ENCODE measurements at places on chromosomes 7 and 10. TPM values are rescaled to one million over a fixed set of nuclear protein-coding genes. Genes with fewer than 3 reads are reported as not detected.

- no peak overlapping the region for H3K4me3 ChIP-seq
These were observed 81.0 kb downstream of the PPP1R3C start for GRCh38 chr10:91551856-91552255.

- no peak overlapping the region for H3K27ac ChIP-seq
- H3K4me1 ChIP-seq = no peaks in the 10 kb centered on the region
- no peaks in the 10 kb centered on the region for H3K27me3 ChIP-seq
- H3K36me3 ChIP-seq = no peaks in the 10 kb centered on the region
- no peak overlapping the region for H3K4me3 ChIP-seq
These were observed 118.1 kb downstream of the ZNF365 start for GRCh38 chr10:62492012-62492869.

DNA sequence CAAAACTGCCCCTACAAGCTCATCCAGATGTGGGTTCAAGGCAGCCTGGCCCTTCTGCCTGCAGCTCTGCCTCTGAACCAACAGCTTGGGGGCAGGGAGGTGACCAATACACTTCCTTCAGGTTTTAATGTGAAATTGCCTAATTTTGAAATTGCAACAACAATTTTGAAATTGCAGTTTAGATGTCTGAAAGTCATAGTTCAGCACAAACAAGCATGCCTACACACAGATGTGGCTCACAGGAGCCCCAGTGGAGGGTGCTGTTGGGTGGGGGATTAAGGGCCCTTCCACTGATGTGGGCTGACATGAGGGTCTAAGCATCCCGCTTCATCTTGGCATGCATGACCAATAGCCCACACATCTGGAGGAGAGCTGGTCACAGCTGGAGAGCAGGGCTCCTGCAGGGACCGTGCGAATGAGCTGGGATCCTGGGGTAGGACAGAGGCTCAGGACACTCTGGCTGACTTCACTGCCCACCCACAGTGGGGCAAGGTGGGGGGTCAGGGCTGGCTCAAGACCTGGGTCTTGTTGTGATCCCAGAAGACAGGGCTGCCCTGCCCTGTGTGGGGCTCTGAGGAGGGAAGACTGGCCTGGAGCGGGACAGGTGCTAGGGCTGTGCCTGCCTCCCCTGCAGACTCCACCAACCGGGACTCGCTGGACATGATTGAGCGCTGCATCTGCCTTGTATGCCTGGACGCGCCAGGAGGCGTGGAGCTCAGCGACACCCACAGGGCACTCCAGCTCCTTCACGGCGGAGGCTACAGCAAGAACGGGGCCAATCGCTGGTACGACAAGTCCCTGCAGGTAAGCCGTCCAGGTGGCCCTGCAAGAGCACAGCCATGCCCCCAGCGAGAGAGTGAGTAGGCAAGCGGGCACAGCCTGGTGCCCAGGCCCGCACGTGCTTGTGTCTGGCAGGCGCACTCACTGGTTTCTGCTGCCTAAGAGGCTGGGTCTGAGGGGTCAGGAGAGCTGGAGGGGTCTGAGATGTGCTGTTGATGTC lies 32.3 kb downstream of the CHAT start:
- no peaks in the 10 kb centered on the region for H3K27me3 ChIP-seq
- H3K27ac ChIP-seq = no peak overlapping the region
- H3K4me1 ChIP-seq = no peaks in the 10 kb centered on the region
- DNase-seq = peak; percentile 11
- H3K4me3 ChIP-seq = no peak overlapping the region

DNA sequence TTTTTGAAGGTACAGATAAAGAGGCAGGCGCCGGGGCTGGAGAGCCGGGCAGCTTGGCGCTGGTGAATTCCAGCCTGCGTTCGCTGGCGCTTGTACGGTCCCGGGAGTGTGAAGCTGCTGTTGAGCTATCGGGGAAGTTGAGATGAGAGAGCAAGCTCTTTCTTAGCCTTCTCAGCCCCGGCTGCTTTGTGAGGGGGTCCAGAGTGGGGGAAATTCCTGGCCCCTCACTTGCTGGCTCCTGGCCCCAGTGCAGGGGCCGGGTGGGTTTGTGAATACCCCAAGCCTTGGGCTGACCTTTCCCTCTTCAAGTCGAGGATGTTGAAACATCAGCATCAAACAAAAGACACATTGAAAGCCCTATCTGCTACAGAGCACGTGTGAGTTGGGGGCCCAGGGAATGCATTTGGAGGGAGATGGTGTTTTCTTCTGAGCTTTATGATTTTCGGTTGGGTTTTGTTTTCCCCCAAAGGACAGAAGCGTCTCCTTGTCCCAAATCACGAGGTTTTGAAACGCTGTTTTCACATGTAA lies 2.7 kb downstream of the ZMIZ1 start:
- no peak for DNase-seq
- peaks cover 11% of the 10 kb centered on the region for H3K4me1 ChIP-seq
- no peaks in the 10 kb centered on the region for H3K36me3 ChIP-seq
- no peaks in the 10 kb centered on the region for H3K27me3 ChIP-seq

DNA sequence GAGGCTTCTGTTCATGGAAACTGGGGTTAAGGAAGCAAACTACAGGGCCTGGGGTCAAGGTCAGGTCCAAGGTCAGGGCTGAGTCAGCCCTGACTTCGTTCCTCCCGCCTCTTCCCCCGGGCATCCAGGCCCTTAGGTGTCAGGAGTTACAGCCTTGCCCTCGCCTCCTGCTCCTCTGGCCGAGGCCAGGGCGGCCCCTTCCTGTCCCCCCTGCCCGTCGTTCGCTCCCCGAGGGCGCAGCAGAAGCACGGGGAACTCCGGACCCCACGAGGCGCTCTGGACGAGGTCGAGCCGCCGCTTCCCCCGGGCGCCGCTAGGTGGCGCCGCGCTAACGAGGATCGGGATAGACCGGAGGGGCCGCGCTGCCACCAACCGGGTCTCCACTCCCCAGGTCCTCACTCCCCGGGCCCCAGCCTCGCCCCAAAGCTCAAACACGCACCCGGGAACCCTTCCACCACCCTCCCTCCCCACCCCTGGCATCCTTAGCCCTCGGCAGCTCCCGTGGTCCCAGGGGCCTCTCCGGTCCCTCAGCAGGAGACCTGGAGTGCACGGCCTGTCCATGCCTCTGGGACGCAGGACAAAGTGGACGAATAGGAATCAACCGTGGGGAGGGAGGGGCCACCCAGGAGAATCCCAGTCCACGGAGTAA lies 59.2 kb upstream of the MYL10 start:
- H3K36me3 ChIP-seq = no peaks in the 10 kb centered on the region
- peak; percentile 47 for DNase-seq
- no peaks in the 10 kb centered on the region for H3K4me1 ChIP-seq
- H3K4me3 ChIP-seq = no peak overlapping the region

DNA sequence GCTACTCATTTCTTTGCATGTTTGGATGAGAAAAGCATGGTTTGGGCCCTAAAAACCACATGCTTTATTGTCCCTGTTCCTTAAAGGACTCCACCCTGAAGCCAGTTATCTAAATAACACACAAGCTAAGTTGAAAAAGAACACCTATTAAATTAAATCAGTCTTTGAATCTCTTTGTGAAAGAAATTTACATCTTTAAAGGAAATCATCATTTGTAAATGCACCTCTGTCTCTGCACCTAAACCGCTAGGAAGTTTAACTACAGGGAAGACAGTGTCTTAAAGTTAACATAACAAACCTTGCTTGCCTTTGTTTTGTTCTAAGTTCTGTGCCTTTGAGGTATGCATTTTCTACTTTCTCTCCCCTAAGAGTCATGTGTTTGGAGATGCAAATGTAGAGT lies 52.6 kb downstream of the HTR7 start:
- DNase-seq = no peak
- no peak overlapping the region for H3K4me3 ChIP-seq
- H3K27ac ChIP-seq = no peak overlapping the region
- no peaks in the 10 kb centered on the region for H3K36me3 ChIP-seq
- H3K4me1 ChIP-seq = no peaks in the 10 kb centered on the region

DNA sequence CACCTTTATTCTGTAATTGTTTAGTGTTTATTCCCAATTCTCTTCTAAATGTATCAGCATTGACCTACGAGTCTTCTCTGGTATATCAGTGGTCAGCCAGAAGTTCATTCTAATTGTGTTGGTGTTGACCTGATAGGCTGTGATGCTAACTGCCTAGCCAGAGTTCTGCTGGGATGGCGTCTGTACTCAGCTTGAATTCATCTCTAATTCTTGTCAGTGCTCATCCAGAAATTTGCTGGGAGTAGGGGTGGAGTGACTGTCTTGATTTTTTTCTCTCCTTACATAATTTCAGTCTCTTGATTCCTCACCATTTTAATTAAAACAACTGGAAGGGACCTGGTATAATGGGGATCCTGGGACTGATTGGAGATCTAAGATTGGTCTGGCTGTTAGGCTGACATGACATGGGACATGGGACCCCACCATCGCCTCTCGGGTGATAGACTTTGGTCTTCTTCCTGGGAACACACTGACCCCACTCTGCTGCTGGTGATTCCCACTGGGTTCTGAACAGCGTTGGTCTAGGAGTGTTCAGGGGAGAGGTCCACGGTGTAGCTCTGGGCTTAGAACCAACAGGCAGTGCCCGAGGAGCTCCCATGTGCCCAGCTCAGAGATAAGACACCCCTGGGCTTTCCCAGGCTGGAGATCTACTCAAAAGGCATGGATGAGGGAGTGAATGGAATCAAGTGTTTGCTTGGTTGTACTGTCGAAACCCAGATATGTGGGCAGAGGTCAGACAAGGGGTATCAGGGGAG lies 3.8 kb downstream of the NEURL1 start:
- no peaks in the 10 kb centered on the region for H3K4me1 ChIP-seq
- H3K27me3 ChIP-seq = no peaks in the 10 kb centered on the region
- DNase-seq = no peak

GRCh38 chr7:32143301-32143700 lies 73.1 kb upstream of the PDE1C start:
- H3K36me3 ChIP-seq = no peaks in the 10 kb centered on the region
- no peaks in the 10 kb centered on the region for H3K27me3 ChIP-seq
- no peak overlapping the region for H3K4me3 ChIP-seq
- no peaks in the 10 kb centered on the region for H3K4me1 ChIP-seq
- DNase-seq = no peak

GRCh38 chr7:69937097-69937496 lies 338.8 kb downstream of the AUTS2 start:
- no peak overlapping the region for H3K27ac ChIP-seq
- no peaks in the 10 kb centered on the region for H3K27me3 ChIP-seq
- no peak for DNase-seq
- H3K4me3 ChIP-seq = no peak overlapping the region

DNA sequence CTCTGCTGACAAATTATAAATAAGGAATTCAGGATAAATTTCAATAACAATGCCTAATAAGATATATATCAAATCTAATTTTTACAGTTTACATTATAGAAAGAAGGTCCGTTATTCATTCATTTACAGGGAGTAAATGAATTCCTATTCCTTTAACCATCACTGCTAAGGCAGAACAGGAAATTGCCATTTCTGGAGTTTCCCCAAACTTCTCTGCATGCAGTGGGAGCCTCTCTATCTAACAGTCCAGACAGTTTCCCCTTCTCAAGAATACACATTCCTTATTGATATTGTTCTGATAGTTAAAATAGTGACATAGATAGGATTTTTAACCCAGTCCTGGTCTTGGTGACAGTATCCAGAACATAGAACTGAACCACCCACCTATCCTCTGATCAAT lies 24.3 kb downstream of the MKI67 start:
- no peak overlapping the region for H3K27ac ChIP-seq
- H3K4me1 ChIP-seq = peaks cover 37% of the 10 kb centered on the region
- no peak overlapping the region for H3K4me3 ChIP-seq
- H3K27me3 ChIP-seq = no peaks in the 10 kb centered on the region

GRCh38 chr10:130844310-130844709 lies 467.2 kb downstream of the TCERG1L start:
- no peaks in the 10 kb centered on the region for H3K36me3 ChIP-seq
- H3K4me1 ChIP-seq = no peaks in the 10 kb centered on the region
- H3K27me3 ChIP-seq = no peaks in the 10 kb centered on the region
- no peak overlapping the region for H3K27ac ChIP-seq

KCNH2 gene
- total RNA-seq = 2.2 TPM

BHLHA15 gene
- total RNA-seq = not detected

CDNF gene
- 2.6 TPM for total RNA-seq

RHOBTB1 gene
- 0.11 TPM for total RNA-seq
